ENCODE measurements at places on chromosomes 4 and X. TPM values are rescaled to one million over a fixed set of nuclear protein-coding genes. Genes with fewer than 3 reads are reported as not detected.

EDA gene
- not detected for total RNA-seq

ANKRD50 gene
- total RNA-seq = 45.3 TPM

DNA sequence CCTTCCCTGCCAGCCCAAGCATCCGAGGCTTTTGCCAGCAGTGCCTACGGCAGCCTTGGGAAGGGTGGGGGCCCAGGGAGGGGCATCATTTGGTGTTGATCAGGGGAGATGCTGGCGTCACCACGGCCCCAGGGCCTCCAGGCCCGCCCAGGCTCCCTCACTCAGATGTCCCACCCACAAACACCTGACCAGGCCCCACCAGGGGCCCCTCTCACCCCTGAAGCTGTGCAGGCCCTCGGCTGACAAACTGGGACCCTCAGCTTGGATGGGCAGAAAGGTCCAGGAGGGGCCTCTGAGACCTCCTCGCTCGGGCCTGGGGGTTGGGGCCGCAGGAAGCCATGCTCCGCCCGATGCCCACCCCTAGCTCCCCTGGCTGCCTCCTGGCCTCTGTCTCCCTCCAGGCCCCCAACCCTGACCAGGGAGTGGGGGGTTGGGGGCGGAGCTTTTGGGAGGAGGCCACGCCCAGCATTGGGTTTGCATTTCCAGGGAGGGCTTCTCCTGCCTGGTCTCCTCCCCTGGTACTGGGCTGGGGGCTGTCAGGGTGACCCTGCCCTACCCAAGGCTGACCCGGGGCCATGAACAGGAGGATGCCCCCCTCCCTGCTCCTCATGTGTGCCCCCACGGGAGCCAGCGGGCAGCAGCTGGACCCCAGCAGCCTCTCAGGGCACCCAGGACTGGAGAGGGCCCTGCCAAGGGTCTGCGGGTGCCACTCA, 33.4 kb upstream of the SPON2 start:
- no peaks in the 10 kb centered on the region for H3K36me3 ChIP-seq
- no peaks in the 10 kb centered on the region for H3K27me3 ChIP-seq
- no peak overlapping the region for H3K4me3 ChIP-seq
- H3K27ac ChIP-seq = no peak overlapping the region
- peaks cover 65% of the 10 kb centered on the region for H3K4me1 ChIP-seq

DNA sequence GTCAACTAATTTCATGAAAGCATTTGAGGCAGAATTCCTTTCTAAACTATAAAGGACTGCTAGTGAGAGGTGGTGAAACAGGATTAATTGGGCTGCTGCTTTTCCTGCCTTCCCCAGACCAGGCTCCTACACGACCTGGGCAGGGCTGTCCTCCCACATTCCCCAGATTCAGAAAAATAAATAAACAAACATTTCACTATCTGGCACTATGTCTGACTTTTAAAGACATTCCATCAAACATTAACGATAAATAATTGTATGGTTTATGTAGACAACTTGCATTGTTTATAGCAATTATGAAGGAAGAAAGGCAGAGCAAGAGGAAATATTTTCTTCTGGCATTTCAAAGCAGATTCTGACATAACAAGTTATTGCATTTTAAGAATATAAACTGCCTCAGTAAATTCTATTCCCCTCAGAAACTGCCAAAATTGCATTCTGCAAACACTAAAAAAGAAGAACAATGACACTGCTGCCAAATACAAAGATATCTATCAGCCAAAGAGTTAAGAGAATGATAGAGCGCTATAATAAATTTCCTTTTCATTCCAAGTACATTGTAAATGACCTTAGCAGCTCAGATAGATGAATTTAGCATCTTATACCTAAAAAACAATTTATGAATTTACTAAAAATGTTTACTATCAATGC, 214.7 kb upstream of the INTU start:
- DNase-seq = no peak
- peaks cover 6% of the 10 kb centered on the region for H3K4me1 ChIP-seq
- H3K36me3 ChIP-seq = no peaks in the 10 kb centered on the region
- H3K27ac ChIP-seq = no peak overlapping the region
- H3K27me3 ChIP-seq = peaks cover 9% of the 10 kb centered on the region

TBC1D1 gene
- 46.9 TPM for total RNA-seq

- H3K36me3 ChIP-seq = peaks cover 13% of the 10 kb centered on the region
- DNase-seq = no peak
- H3K27me3 ChIP-seq = peaks cover 7% of the 10 kb centered on the region
- peaks cover 40% of the 10 kb centered on the region for H3K4me1 ChIP-seq
- H3K4me3 ChIP-seq = peak overlapping the region; percentile 86
Measured at GRCh38 chr4:56910172-56910967, 2.7 kb downstream of the REST start.

TBC1D9 gene
- total RNA-seq = 38.8 TPM

TMPRSS11D gene
- total RNA-seq = not detected

UGT2A1 gene
- not detected for total RNA-seq

MTNR1A gene
- not detected for total RNA-seq

DNA sequence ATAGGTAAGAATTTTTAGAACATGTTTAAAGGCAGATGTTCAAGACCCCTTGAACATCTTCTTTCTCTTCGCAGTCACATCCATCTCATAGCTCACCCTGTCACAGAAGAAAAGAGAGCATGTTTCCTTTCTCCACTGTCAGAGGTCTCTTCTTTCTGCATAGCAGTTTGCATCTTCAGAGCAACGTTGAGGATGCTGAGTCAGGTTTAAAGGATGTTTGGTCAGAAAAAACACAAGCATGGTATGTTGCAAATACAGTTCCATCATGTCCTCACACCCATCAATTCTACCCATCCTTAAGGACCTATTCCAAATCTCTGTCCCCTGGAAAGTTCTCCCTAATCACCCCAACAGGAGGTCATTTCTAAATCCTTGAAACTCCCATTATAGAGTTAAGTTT, 84.8 kb downstream of the STOX2 start:
- peaks cover 2% of the 10 kb centered on the region for H3K4me1 ChIP-seq
- H3K4me3 ChIP-seq = no peak overlapping the region
- H3K36me3 ChIP-seq = no peaks in the 10 kb centered on the region
- H3K27ac ChIP-seq = no peak overlapping the region
- H3K27me3 ChIP-seq = no peaks in the 10 kb centered on the region

GRCh38 chrX:67651437-67652142, 107.8 kb downstream of the AR start:
- no peaks in the 10 kb centered on the region for H3K36me3 ChIP-seq
- no peak overlapping the region for H3K27ac ChIP-seq
- no peak overlapping the region for H3K4me3 ChIP-seq

- peak overlapping the region; percentile 76 for H3K4me3 ChIP-seq
- H3K27ac ChIP-seq = no peak overlapping the region
- DNase-seq = no peak
Measured at GRCh38 chr4:88458104-88458740, 1.3 kb downstream of the HERC5 start.

SMIM10 gene
- total RNA-seq = 3.3 TPM

IRF2 gene
- 21.8 TPM for total RNA-seq

GRCh38 chr4:21744046-21744445, 204.5 kb downstream of the KCNIP4 start:
- DNase-seq = no peak
- peaks cover 19% of the 10 kb centered on the region for H3K27me3 ChIP-seq
- no peaks in the 10 kb centered on the region for H3K36me3 ChIP-seq
- no peak overlapping the region for H3K4me3 ChIP-seq

AKAP14 gene
- total RNA-seq = not detected

- H3K4me1 ChIP-seq = no peaks in the 10 kb centered on the region
- DNase-seq = no peak
- no peak overlapping the region for H3K4me3 ChIP-seq
- no peaks in the 10 kb centered on the region for H3K27me3 ChIP-seq
- H3K36me3 ChIP-seq = no peaks in the 10 kb centered on the region
Measured at GRCh38 chrX:41322821-41323603, 10.9 kb upstream of the DDX3X start.

GRCh38 chrX:127596882-127597281, 455.3 kb downstream of the ACTRT1 start:
- H3K4me1 ChIP-seq = no peaks in the 10 kb centered on the region
- no peaks in the 10 kb centered on the region for H3K27me3 ChIP-seq
- H3K36me3 ChIP-seq = no peaks in the 10 kb centered on the region
- H3K4me3 ChIP-seq = no peak overlapping the region
- no peak overlapping the region for H3K27ac ChIP-seq

- no peaks in the 10 kb centered on the region for H3K36me3 ChIP-seq
- DNase-seq = no peak
- H3K27ac ChIP-seq = no peak overlapping the region
- no peaks in the 10 kb centered on the region for H3K27me3 ChIP-seq
Measured at GRCh38 chr4:26826721-26827120, 33.9 kb upstream of the STIM2 start.

MRPL1 gene
- total RNA-seq = 28.8 TPM

DNA sequence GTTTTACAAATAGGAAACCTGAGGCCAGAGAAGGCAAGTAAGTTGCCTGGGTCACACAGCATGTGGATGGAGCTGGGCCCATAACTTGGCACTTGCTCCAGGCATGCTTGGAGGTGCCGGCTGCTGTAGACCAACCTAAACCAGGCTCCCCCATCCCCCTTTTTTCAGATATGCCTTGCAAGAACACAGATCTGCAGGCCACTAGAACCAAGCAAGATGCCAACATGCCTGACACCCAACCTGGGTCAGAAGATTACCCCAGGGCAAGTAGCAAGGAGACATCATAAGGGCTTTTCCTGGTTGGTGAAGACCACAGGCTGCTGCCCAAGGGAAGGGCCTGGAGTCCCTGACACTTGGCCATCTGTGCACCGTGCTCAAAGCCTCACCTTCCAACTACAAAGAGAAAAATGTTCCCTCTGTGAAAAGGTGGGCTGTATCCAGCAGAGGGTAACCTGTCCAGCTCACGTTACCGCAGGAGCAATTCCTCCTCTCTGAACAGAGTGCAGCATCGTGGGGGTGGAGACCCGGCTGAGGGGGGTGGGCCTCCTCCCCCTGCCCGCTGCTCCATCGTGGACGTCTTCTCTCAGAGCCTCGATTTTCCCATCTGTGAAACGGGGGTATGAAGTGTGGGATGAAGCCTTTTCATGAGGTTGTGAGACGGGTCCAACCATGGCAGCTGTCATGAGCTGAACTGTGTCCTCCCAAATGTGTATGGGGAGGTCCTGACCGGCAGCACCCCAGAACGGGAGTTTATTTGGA, 23.0 kb downstream of the HMX1 start:
- H3K4me3 ChIP-seq = no peak overlapping the region
- H3K36me3 ChIP-seq = no peaks in the 10 kb centered on the region
- no peaks in the 10 kb centered on the region for H3K4me1 ChIP-seq
- peak; percentile 63 for DNase-seq
- no peak overlapping the region for H3K27ac ChIP-seq

GRCh38 chrX:65878456-65878855, 161.4 kb downstream of the VSIG4 start:
- no peak for DNase-seq
- no peaks in the 10 kb centered on the region for H3K4me1 ChIP-seq
- H3K27ac ChIP-seq = no peak overlapping the region
- no peaks in the 10 kb centered on the region for H3K36me3 ChIP-seq
- H3K4me3 ChIP-seq = no peak overlapping the region

DNA sequence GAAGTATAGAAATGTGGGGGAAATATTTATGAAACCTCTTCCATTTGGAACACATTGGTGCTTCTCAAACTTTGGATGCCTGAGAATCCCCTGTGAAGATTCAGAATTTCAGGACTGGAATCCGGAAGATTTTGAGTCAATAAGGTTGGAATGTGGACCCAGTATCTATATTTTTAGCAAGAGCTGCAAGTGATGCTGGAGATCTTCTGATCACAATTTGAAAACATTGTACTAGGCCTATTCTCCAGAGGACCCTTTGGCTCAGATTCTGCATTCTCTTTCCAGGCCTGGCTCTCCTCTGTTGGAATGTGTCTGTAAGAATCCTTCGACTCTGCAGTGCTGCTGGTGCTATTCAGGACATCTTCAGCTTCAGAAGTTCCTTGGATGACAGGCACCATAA, 2.4 kb upstream of the PKD2 start:
- no peak overlapping the region for H3K4me3 ChIP-seq
- no peaks in the 10 kb centered on the region for H3K36me3 ChIP-seq
- DNase-seq = no peak

- H3K4me1 ChIP-seq = peaks cover 9% of the 10 kb centered on the region
- no peak overlapping the region for H3K27ac ChIP-seq
- H3K36me3 ChIP-seq = no peaks in the 10 kb centered on the region
- H3K27me3 ChIP-seq = peaks cover 22% of the 10 kb centered on the region
Measured at GRCh38 chrX:143633461-143634308, 2.2 kb downstream of the SLITRK4 start.

DNA sequence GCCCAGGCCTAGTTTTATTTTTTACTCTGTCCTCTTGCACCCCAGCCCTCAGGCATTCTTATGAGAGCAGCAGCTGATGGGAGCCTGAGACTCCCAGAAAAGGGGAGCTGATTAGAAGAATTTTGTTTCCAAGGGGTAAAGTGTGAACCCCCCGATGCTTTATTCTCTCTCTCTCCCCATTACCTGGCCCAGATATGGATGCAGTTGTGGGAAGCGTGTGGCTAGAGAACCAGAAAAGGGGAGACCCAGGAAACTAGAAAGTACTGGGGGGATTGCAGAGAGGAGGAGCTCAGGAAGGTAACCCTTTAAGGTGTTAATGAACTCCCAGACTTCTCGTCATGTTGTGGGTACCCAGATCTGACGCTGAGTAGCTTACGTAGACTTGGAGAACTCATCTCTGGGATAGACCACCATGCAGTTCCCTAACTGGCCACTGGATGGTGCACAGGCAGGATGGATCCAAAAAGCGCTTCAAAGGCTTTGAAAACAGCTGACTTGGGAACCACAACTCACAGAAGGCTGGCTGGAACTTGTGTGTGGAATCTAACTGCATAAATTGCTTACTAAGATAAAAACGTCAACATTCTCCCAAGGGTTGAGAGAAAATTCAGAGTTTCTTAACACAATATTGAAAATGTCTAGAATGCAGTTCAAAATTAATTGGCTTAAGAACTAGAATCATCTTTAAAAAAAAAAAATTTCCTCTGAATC, 64.7 kb downstream of the TBC1D14 start:
- H3K27ac ChIP-seq = no peak overlapping the region
- H3K4me1 ChIP-seq = peaks cover 18% of the 10 kb centered on the region
- DNase-seq = peak; percentile 95

- peak overlapping the region; percentile 64 for H3K27ac ChIP-seq
- H3K4me1 ChIP-seq = peaks cover 41% of the 10 kb centered on the region
- DNase-seq = no peak
- no peaks in the 10 kb centered on the region for H3K36me3 ChIP-seq
- H3K4me3 ChIP-seq = no peak overlapping the region
Measured at GRCh38 chr4:176838601-176839433, 46.1 kb upstream of the VEGFC start.

DNA sequence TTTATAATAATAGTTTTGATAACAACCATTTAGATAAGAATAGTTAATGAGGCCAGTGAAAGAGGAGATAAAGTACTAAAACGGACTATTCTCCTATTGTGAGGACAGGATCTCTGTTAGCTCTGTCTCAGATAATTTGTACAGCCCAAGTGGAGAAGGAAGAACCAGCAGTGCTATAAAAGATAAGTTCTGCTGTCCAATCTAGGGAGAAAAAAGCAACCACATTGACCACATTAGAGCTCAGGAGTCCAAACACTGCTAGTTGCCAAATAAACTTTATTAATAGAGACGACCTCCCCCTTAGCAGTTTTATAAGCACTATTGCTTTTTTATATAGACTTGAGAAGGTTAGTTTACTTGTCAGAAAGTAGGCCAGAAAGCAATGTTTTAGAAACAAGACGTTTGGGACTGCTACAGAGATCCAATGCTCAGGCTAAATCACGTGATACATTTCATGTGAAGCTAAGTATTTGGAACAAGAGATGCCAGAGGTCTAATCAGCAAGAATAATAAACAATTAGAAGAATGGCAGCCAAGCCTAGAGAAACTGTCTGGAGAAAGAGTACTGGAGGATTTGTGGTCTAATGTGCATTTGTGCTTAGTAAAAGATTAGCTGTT, 15.9 kb downstream of the IL15 start:
- H3K36me3 ChIP-seq = no peaks in the 10 kb centered on the region
- H3K27ac ChIP-seq = peak overlapping the region; percentile 73
- H3K4me1 ChIP-seq = peaks cover 38% of the 10 kb centered on the region
- no peaks in the 10 kb centered on the region for H3K27me3 ChIP-seq
- no peak for DNase-seq
- no peak overlapping the region for H3K4me3 ChIP-seq

Measured in osteocyte (in vitro differentiated cells).